ENCODE measurements at places on chromosomes 1 and 21. TPM values are rescaled to one million over a fixed set of nuclear protein-coding genes. Genes with fewer than 3 reads are reported as not detected.

- no peak for DNase-seq
Measured at GRCh38 chr1:226643611-226644540, 95.2 kb downstream of the ITPKB start.

Gene MTFR1L
- polyA plus RNA-seq = 20.8 TPM

DNA sequence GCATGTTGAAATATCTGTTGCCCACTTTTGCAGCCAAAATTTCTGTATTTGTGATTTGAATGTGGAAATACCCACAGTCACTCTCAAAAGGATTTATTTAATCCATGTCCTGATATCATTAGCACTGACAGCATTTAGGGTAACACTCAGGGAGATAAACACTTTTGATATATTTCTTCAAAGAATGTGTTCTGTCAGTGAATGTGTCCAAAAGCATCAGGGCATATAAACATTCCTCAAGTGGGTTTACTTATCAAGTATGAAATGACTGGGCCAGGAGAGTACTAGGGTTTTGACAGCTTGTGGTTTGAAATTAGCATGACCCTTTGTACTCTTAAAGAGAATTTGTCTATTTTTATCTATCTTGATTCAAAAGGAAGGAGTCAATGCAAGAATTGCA is 1302.1 kb upstream of the ADGRL2 start:
- no peak for DNase-seq

GRCh38 chr1:40588586-40588985 is 57.1 kb downstream of the ZNF684 start:
- DNase-seq = no peak

DNA sequence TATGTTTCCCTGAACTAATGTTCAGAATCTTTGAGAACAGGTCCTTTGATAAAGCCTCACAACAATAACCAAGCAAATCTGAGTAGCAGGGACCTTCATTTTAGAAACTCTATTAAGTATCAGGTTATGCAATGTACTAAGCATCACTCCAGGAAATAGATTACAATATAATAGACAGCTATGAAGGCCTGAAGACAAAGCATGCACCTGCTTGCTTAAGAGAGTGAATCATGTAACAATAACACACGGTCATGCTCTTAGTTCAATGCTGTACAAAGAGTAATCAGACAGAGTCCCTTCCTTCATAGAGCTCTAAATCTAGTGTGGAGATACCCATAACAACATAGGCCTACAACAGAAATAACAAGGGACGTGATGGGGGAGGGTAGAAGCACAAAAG is 8.1 kb upstream of the CMPK1 start:
- peak; percentile 71 for DNase-seq

DNA sequence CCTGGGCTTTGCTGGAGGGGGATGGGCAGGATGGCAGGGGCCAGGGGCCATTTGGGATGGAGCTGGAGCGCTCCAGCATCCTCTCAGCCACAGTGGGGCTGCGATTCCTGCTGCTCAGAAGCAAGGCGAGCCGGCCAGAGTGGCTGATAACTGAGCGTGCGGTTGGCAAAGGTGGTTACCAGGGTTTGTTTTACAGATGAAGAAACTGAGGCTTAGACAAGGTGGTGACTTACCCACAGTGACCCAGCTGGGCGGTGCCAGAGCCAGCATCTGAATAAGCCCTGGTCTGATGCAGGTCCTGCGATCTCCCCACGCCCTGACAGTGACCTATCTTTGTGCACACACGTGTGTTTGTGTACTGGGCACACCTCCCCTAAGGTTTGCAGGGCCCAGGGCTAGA is 5.9 kb upstream of the PRXL2B start:
- DNase-seq = no peak

- DNase-seq = no peak
Measured at GRCh38 chr1:106646816-106647215, 409.7 kb upstream of the PRMT6 start.

DNA sequence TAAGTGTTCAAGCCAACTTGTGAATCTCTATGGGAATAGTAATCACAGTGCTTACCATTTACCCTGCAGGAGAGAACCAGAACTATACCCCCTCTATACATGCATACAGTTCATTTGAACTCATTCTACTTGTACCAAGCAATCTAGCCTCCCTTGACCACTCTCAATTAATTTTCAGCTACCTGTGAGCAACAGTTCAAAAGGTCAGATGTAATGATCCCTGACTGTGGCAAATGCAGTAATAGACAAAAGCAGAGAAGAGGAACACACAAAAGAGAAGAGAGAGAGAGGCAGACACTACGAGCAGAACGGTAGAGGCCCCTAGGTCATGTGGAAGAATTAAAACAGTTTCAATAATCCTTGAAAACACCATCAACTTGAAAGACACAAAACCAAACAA is 52.8 kb downstream of the FMO4 start:
- no peak for DNase-seq

Gene FMO4
- polyA plus RNA-seq = 1.4 TPM

DNA sequence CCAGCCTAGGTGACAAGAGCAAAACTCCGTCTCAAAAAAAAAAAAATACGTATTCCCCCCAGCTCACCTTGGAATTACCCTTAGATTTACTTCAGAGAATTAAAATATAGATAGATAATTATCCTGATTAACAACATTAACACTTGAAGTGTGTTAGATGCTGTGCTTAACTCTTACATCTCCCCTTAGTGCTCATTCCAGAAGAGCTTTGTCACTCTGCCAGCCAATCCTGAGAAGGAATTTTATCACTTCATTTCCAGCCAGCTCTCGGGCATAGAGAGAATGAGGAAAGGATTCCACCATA is 1.6 kb upstream of the SHC1 start:
- no peak for DNase-seq

- DNase-seq = no peak
Measured at GRCh38 chr1:36784147-36784859, 250.0 kb downstream of the GRIK3 start.

DNA sequence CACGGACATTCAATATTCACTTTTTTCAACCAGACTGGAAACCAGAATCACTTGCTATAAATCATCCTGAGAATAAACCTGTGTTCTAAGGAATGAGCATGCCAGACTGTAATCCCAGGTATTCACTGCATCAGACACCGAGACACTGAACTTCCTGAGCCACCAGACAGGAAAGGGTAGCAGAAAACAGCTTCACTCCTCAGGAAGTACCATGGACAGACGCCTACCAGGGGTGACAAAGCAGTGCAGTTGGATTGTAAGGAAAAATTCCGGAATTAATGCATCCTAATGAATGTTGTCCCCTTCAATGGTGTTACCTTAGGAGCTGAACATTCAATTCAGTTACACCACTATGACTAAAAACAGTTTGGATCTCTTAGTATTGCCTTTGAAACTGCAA is 156.1 kb downstream of the PIGK start:
- no peak for DNase-seq

All from foreskin keratinocyte (primary cell).